ENCODE measurements at places on chromosomes 7 and 10.

DNA sequence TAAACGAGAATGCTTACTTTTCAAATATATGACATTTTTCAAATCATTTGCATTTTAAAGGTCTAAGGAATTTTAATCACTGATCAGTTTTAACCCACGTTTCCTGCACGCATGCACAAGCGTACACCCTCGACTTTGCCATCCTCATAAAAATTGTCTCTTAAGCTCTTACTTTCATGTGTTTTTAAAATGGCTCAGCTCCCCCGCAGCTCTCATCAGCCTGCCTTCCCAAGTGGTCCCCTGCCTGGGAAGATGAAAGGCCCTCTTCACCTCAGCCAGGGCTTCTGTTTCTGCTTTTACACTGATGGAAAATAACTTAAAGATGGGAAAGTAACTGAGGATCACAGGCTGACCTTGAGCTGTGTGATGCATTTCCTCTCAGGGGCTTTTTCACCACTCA lies 131.6 kb upstream of the LSM8 start:
- DNase-seq, result no peak

GRCh38 chr7:134813663-134814396 lies 34.4 kb downstream of the CALD1 start:
- peak; percentile 85 for DNase-seq

- DNase-seq, result no peak
These were observed 44.4 kb upstream of the COMMD3 start for GRCh38 chr10:22271786-22272185.

- DNase-seq, result no peak
These were observed 776.1 kb downstream of the MAGI2 start for GRCh38 chr7:78677391-78677790.

- DNase-seq, result peak; percentile 95
These were observed 165.5 kb downstream of the MDFIC start for GRCh38 chr7:115087437-115087836.

DNA sequence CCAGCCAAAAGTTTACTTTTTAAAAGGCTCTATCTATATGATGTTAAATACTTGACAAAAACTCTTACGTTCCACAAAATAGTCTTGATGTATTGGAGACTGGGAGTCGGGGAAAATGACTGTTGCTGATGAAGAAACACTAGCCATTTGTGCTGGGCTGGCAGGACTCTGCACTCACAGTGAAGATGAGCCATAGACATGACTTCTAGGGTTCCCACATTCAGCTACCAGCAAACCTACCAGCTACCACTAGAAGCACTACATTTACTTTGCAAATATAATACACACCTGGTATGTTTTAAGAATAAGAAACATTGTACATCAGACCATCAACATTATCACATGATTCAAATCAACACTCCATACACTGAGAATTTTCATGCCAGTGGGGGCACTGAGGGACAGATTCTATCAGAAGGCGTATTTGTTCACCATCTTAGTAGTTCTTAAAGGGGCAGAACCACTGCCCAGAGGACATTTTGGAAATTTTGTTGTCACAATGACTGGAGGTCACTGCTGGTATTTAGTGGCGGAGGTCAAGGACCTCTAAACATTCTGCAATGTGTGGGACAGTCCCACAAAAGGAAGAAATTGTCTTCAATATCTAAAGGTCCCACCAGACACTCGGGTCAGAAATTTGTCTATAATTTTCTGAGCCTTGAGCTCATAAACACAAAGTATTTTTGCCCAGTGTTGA lies 52.3 kb downstream of the PARD3 start:
- DNase-seq, result no peak

- DNase-seq, result peak; percentile 62
These were observed 100.7 kb upstream of the DKK1 start for GRCh38 chr10:52213321-52213752.

GRCh38 chr10:128375171-128375570 lies 248.9 kb upstream of the MKI67 start:
- no peak for DNase-seq

DNA sequence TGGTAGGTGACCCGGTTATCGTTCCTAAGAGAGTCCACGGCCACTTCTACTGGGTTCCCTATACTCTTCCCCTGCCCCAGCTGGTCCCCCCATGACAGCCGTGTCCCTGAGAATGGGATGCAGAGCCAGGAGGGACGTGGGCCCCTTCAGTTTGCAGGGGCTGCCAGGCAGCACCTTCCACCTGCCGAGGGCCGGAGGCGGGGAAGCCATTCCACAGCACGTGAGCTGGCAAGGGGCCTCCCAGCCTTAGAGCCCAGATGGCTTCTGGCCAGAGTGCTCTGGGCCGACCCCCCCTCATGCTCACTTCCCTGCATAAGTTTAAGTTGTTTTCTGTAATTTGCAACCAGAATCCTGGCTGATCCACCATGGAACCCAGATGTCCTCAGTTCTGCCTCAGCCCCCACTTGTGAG lies 39.0 kb downstream of the DIP2C start:
- DNase-seq, result no peak

DNA sequence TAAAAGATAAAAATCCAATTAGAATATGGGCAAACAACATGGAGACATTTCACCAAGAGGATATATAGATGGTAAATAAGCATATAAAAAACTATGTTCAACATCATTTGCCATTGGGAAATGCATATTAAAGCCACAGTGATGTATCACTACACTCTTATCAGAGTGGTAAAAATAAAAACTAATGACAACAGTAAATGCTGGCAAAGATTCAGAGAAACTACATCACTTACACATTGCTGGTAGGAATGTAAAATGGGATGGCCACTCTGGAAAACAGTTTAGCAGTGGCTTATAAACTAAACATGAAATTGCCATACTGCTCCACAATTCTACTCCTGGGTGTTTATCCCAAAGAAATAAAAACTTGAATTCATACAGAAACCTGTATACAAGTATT lies 59.2 kb downstream of the CROT start:
- peak; percentile 24 for DNase-seq

GRCh38 chr10:126054191-126054590 lies 157.8 kb downstream of the FANK1 start:
- DNase-seq, result no peak

DNA sequence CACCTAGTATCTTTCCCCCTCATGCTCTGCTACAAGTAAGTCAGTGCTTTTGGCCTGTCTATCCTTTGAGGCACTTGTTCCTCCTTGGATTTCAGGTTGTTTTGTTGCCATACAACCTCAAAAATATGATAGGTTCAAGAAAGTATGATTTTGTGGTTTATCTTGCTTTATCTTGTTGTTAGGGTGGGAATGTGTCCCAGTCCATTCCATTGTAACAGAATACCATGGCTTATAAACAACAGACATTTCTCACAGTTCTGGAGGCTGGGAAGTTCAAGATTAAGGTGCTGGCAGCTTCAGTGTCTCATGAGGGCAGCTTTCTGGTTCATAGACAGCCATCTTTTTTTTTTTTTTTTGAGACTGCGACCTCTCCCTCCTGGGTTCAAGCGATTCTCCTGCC lies 72.1 kb downstream of the TMEM270 start:
- DNase-seq, result no peak

GRCh38 chr10:119209035-119209735 lies 1.8 kb downstream of the GRK5 start:
- peak; percentile 79 for DNase-seq

GRCh38 chr7:11638011-11638774 lies 193.8 kb downstream of the THSD7A start:
- no peak for DNase-seq

DNA sequence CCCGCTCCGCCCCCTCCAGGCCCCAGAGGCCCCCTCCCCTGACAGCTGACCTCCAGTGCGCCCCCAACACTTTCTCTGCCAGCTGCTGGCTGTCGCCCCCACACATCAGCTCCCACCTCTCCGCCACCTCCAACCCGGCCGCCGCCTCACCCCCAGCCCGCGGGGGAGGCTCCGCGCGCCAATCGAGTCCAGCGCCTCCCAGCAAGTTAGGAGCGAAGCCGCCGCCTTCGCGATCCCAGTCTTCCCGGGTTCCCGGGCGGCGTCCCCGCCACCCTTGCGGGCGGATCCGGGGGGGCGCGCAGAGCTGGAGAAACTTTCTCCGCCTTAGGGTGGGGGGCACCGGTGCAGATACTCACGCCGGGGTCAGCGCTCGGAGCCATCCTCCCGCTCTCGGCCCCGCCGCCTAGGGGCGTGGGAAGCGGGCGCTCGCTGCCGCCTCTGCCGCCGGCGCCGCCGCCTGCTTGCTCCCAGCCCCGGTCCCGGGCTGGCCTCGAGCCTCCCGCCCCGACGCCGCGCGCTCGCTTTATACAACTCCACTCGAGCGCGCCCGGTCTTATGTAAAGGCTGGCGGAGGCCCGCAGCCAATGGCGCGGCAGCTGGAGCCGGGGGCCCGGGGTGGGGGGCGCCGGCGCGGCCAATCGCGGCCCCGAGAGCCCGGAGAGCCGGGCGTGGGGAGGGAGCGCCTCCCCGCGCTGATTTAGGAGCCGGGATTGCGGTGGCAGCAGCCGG lies at the start of gene CRTAC1:
CRTAC1 (minus strand) TSS at position 529 of the 729 bp plus-strand sequence; CDS start at position 380, 149 bp downstream.
- peak; percentile 10 for DNase-seq

- DNase-seq, result no peak
These were observed 10.5 kb upstream of the CXCL12 start for GRCh38 chr10:44395396-44395795.

DNA sequence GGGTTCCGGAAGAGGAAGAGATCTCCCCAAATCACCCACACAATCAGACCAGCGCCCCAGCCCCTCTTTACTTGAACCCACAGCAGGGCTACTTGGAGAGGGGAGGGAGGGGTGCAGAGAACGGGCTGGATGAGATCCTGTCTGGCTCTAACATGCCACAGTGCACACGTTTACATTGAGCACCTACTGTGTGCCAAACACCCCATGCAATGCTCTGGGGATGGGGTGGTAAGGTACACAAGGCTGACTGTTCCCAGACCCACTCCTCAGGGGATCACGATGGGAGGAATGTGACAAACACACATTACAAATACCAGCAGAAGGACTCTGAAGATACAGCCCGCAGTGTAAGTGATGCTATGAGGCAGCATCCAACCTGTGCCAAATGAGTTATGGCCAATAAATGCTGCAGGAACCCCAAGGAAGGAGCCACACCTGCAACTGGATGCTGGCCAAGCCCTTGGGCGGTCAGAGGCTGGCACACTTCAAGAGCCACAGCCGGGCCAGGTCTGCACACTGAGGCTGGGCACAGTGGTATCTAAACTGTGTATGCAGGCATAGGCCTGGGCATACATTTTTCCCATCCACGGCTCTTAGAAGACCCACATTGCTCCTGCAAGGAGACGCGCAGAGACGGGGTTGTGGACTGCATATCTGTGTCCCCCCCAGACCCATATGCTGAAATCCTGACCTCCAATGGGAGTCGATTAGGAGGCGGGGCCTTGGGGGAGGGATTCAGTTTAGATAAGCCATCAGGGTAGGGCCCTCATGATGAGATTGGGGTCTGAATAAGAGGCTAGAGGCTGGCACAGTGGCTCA lies 6.4 kb downstream of the SPOCK2 start:
- no peak for DNase-seq

GRCh38 chr7:706721-707120 lies 19.8 kb upstream of the DNAAF5 start:
- DNase-seq, result no peak

GRCh38 chr10:88810196-88810961 lies 7.8 kb downstream of the LIPM start:
- peak; percentile 83 for DNase-seq

GRCh38 chr7:537911-538634 lies 18.4 kb upstream of the PDGFA start:
- DNase-seq, result peak; percentile 83

- peak; percentile 56 for DNase-seq
These were observed 265.7 kb upstream of the IMMP2L start for GRCh38 chr7:111827863-111828504.

- no peak for DNase-seq
These were observed 122.0 kb upstream of the PRKCQ start for GRCh38 chr10:6702030-6702429.

- no peak for DNase-seq
These were observed 206.3 kb downstream of the ADARB2 start for GRCh38 chr10:1530871-1531517.

GRCh38 chr10:62818426-62819011 lies 2.4 kb upstream of the EGR2 start:
- DNase-seq, result peak; percentile 26
